Right renal cortex interstitium (tissue), 3 donors: ENCODE measurements at places on chromosomes 7 and 10. TPM values are rescaled to one million over a fixed set of nuclear protein-coding genes. Genes with fewer than 3 reads are reported as not detected.

CADPS2 gene
- polyA plus RNA-seq = 47.2 TPM

NYAP1 gene
- 1.4 TPM for polyA plus RNA-seq

CNTNAP2 gene
- 25.8 TPM for polyA plus RNA-seq

CDK14 gene
- 33.6 TPM for polyA plus RNA-seq

MCM7 gene
- polyA plus RNA-seq = 157 TPM

NKX1-2 gene
- polyA plus RNA-seq = not detected

SPDYE5 gene
- polyA plus RNA-seq = 1.2 TPM

ENTPD1 gene
- polyA plus RNA-seq = 27.0 TPM
